ENCODE measurements at places on chromosomes 1 and 21. TPM values are rescaled to one million over a fixed set of nuclear protein-coding genes. Genes with fewer than 3 reads are reported as not detected.

KRTAP10-4 gene
- total RNA-seq = not detected

CLDN19 gene
- total RNA-seq = not detected

PTPN14 gene
- total RNA-seq = 240 TPM

CD34 gene
- 0.52 TPM for total RNA-seq

WNT2B gene
- 1.7 TPM for total RNA-seq

SLC44A3 gene
- total RNA-seq = 0.83 TPM

AMY1C gene
- total RNA-seq = not detected

TMEM50B gene
- 27.8 TPM for total RNA-seq

- peaks cover 39% of the 10 kb centered on the region for H3K36me3 ChIP-seq
- peak overlapping the region; percentile 99 for H3K27ac ChIP-seq
- H3K27me3 ChIP-seq = no peaks in the 10 kb centered on the region
- DNase-seq = peak; percentile 45
- H3K4me3 ChIP-seq = peak overlapping the region; percentile 97
Measured at GRCh38 chr1:111448482-111448917, 556 bp downstream of the WDR77 start.

DNA sequence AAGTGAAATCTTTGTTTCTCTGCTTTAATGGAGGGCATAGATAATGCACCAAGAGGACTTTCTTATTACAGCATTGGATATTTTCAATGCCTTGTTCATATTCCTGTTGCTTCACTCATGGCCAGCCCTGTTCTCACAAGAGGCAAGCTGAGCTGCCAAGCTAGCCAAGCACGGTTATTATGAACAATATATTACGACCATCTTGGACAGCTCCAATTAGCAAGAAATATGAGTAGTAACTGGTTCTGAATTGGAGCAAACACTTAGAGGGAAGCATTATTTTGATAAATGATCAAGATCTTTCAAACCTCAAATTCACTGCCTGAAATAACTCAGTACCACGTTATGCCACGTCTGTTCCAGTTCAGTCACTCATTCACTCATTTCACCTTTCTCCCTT lies 159.8 kb downstream of the SETD4 start:
- H3K36me3 ChIP-seq = no peaks in the 10 kb centered on the region
- no peak for DNase-seq

- no peaks in the 10 kb centered on the region for H3K36me3 ChIP-seq
- H3K27ac ChIP-seq = no peak overlapping the region
- H3K27me3 ChIP-seq = no peaks in the 10 kb centered on the region
Measured at GRCh38 chr21:19171585-19171984, 768.0 kb upstream of the TMPRSS15 start.

DNA sequence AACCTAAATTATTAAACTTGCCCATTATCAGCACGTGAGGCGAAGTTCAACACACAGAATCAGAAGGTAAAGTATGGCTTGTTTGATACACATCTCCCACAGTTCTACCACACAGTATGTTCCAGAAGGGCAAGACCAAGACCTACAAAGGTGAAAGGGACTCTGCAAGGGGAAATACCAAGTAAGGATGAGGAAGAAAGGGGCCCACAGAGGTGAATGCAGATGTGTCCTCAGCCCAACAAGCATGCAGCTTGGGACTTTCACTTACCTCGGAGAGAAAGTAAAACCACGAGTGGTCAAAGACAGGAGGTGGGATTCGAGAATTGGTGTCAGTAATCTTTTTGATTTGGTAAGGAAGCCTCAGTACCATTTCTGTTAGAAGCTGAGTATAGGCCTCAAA lies 85.8 kb downstream of the UBR4 start:
- no peak overlapping the region for H3K4me3 ChIP-seq
- DNase-seq = no peak
- H3K27me3 ChIP-seq = no peaks in the 10 kb centered on the region
- no peaks in the 10 kb centered on the region for H3K4me1 ChIP-seq
- H3K36me3 ChIP-seq = peaks cover 91% of the 10 kb centered on the region

GRCh38 chr21:22885614-22886013 lies 1887.4 kb downstream of the NCAM2 start:
- peak overlapping the region; percentile 58 for H3K4me3 ChIP-seq
- H3K4me1 ChIP-seq = peaks cover 19% of the 10 kb centered on the region
- peak overlapping the region; percentile 93 for H3K27ac ChIP-seq
- H3K36me3 ChIP-seq = no peaks in the 10 kb centered on the region
- DNase-seq = no peak

GRCh38 chr21:20445971-20446370 lies 552.2 kb upstream of the NCAM2 start:
- H3K4me3 ChIP-seq = peak overlapping the region; percentile 38
- peaks cover 18% of the 10 kb centered on the region for H3K4me1 ChIP-seq
- H3K27ac ChIP-seq = peak overlapping the region; percentile 77
- peak; percentile 69 for DNase-seq

GRCh38 chr1:86423473-86423872 lies 498 bp upstream of the CLCA2 start:
- H3K4me1 ChIP-seq = peaks cover 43% of the 10 kb centered on the region
- no peaks in the 10 kb centered on the region for H3K27me3 ChIP-seq
- H3K27ac ChIP-seq = peak overlapping the region; percentile 84
- H3K4me3 ChIP-seq = peak overlapping the region; percentile 72

DNA sequence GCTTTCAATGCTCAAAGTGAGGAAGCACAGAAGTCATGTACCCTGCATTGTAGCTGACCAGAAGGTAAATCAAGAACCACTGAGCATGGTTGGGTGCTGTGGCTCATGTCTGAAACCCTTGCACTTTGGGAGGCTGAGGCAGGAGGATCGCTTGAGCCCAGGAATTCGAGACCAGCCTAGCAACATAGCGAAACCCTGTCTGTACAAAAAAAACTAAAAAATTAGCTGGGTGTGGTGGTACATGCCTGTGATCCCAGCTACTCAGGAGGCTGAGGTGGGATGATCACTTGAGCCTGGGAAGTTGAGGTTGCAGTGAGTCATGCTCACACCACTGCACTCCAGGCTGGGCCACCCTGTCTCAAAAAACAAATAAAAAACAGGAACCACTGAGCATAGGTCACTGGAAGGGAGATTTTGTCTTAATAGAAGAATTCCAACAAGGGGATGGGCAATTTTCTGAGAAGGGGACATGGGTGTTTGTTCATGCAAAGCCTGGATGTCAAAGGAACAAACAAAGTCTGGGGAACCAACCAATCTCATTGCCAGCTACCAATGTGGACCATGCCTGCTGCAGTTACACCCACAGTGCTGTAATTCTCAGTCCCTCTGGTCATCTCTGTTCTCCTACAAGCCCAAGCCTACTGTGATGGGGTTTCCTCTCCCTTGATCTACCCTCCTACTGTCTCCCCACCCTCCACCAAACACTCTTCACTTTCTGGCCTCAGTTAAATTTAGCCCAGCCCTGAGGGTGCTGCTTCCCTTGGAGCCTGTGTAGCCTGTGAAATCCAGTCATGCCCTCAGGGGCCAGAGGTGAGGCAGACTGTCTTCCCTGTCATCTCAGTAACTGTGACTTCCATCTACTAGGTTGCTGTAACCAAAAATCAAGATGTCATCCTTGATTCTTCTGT lies 47.9 kb downstream of the ELF3 start:
- peak; percentile 82 for DNase-seq
- H3K36me3 ChIP-seq = no peaks in the 10 kb centered on the region
- no peaks in the 10 kb centered on the region for H3K27me3 ChIP-seq
- H3K27ac ChIP-seq = peak overlapping the region; percentile 97
- H3K4me1 ChIP-seq = peaks cover 33% of the 10 kb centered on the region
- H3K4me3 ChIP-seq = no peak overlapping the region

- no peak overlapping the region for H3K4me3 ChIP-seq
- no peak for DNase-seq
- no peaks in the 10 kb centered on the region for H3K27me3 ChIP-seq
Measured at GRCh38 chr21:41965045-41965444, 11.2 kb upstream of the C2CD2 start.

DNA sequence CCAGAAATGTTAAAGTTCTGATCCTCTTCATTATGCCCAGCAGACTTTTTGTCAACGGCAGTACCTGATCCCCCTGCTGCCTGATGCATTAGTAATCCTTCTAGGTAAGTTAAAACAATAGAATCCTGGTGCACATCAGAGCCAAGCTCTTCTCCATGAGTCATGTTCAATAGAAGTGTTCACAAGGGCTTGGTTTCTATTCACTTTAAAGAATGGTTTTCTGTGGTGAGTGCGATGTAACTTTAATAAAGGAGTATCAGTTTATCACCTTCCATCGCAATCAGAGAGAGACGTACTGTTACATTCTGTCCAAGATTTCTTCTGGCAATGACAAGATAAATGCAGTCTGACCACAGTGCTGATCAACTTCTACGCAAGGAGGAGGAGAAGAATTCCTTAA lies 96.8 kb downstream of the NRIP1 start:
- H3K27ac ChIP-seq = no peak overlapping the region
- peaks cover 5% of the 10 kb centered on the region for H3K4me1 ChIP-seq
- H3K27me3 ChIP-seq = no peaks in the 10 kb centered on the region
- peak; percentile 25 for DNase-seq
- peaks cover 30% of the 10 kb centered on the region for H3K36me3 ChIP-seq

Data from MCF 10A (cell line).